ENCODE measurements at places on chromosomes 2 and 18. TPM values are rescaled to one million over a fixed set of nuclear protein-coding genes. Genes with fewer than 3 reads are reported as not detected.

Gene GIGYF2
- 70.0 TPM for total RNA-seq

Gene GLI2
- total RNA-seq, result 3.5 TPM

Gene NRP2
- 109 TPM for total RNA-seq

Gene ALS2
- total RNA-seq, result 34.6 TPM

Gene TFCP2L1
- under 0.01 TPM for total RNA-seq

Gene RAMP1
- total RNA-seq, result 6.8 TPM
